ENCODE measurements at places on chromosomes 2 and 18.

GRCh38 chr2:221569425-221569845 is 2.7 kb downstream of the EPHA4 start:
- DNase-seq: no peak

DNA sequence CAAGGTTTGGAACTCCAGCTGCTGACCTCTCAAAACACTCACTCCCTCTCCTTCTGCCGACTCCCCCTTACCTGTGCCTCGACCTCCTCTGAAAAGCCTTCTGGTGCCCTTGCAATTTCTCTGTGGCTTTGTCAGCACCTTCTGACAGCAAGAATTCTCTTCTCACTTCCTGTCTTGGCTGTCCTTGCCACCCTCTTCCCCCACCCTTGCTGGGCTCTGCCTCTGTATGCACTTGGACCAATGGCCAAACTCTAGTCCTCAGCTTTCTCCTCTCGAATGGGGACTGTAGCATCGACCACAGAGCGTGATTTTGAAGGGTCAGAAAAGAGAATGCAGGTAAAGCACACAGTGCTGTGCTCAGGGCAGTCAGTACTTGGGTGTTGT is 99.0 kb downstream of the HS1BP3 start:
- DNase-seq: no peak

DNA sequence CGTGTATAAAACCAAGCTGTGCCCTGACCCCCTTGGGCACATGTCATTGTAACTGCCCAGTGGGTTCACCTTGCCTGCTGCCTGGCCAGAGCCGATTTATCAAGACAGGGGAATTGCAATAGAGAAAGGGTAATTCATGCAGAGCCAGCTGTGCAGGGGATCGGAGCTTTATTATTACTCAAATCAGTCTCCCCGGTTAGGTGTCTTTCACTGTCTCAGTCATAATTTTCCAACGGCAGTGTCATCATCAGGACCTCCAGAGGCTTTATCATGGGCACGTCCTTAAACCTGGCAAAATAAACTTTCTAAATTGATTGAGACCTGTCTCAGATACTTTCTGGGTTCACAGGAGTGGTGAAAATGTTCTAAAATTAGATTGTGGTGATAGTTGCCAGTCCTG is 29.6 kb upstream of the PGAP1 start:
- DNase-seq: no peak

- no peak for DNase-seq
These were observed 19.9 kb upstream of the RAB31 start for GRCh38 chr18:9688036-9688741.
